Activated naive CD8-positive, alpha-beta T cell treated with anti-CD3 and anti-CD28 coated beads for 36 hours (primary cell): ENCODE measurements at places on chromosomes 4 and X.
A peak's percentile ranks its signal among the peaks of the same experiment; 100 is the strongest.

GRCh38 chr4:99117876-99118693 is 26.0 kb downstream of the ADH4 start:
- no peak for DNase-seq

- DNase-seq = no peak
Measured at GRCh38 chr4:147610686-147611085, 6.5 kb upstream of the TMEM184C start.

DNA sequence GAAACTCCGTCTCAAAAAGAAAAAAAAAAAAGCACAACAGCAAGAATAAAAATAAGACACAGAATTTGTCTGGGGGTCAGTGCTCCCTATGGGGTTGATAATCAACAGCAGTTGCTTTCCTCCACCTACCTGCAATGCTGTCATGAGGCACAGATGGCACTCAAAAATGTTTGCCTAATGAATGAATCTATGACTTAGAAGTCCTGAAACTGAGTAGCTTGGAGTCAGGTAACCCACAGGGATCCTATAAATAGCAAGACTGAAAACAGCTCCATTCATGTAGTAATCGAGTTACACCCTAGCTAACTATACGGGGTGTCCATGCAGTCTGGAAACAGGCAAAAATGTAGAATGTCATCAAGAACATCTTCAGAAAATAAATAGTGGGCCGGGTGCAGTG is 19.8 kb upstream of the DDX3X start:
- DNase-seq = no peak

- DNase-seq = no peak
Measured at GRCh38 chr4:185424905-185425646, 688 bp downstream of the UFSP2 start.

DNA sequence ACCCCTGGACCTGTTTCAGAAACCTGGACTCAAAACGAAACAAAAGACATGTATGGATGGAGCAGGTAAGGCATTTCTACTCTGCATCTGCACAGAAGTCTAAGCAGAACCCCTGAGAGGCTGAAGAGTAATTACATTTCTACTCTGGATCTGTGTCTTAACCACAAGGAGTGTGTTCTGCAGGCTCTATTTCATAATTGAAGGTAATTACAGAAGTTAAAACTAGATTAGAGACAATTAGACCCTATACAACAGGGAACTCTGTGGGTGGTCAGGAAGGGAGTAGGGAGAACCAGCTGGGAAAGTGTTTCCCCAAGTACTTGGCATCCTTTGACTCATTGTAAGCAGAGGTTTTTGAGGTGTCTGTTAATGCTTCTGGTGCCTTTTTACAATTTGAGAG is 69.8 kb downstream of the IGSF1 start:
- no peak for DNase-seq

GRCh38 chrX:28979877-28980276 is 392.6 kb downstream of the IL1RAPL1 start:
- no peak for DNase-seq

- DNase-seq = no peak
Measured at GRCh38 chr4:16732741-16733140, 165.7 kb downstream of the LDB2 start.

DNA sequence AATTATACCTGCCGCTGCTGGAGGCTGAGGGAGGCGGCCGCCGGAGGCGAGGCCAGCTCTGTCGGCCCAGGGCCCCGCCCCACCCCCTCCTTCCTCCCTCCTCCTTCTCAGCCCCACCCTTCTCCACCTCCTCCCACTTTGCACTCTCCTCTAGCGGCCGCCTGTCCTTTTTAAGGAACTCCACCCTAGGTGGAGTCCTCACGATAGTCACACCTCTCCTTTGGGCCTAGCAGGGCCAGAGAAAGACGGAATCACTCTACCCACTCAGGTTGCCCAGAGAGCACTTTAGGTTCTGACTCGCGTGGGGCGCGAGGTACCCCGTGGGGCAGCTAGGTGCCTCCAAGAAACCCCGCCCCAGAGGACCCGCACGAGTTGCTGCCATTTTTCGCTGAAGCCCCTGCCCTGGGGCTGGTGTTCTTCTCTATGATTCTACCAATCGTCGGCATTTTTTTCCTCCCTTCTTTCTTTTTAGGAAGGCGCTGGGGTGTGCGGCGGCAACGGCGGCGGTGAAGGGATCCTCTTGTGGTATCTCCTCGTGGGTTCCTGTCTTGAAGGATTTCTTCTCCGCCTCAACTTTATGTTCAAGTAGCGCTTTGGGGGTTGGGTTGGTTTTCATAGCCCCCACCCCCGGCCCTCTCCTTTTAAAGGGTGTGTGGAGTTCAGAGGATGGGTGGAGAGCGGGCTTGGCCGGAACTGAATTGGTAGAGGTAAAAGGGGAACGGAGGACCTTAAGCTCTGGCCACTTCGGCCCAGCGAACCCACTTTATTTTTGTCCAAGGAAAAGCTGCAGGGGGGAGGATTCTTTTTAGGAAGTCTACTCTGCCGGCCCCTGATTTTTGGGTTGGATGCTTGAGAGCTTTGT is at the start of gene KLF8:
Gene KLF8, plus strand, starts transcription at position 136 of the 862 bp plus-strand sequence. CDS start 979 bp downstream, outside the sequence.
- peak; percentile 20 for DNase-seq

DNA sequence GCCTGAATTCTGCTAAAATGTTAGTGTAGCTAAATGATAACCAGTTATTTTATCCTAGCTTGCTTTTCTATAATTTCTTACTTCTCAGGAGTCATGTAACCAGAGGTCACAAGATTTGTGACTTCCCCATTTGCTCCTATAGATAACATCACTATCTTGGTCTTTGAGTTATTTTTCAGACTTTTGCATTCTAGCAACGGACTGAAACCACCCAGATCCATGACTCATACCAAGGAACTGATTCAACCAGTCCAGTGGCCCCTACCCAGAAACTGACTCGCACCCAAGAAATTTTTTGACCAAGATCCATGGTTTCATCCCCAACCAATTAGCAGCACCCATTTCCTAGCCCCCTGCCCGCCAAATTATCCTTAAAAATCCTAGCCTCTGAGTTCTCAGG is 50.0 kb downstream of the IQCM start:
- DNase-seq = no peak

DNA sequence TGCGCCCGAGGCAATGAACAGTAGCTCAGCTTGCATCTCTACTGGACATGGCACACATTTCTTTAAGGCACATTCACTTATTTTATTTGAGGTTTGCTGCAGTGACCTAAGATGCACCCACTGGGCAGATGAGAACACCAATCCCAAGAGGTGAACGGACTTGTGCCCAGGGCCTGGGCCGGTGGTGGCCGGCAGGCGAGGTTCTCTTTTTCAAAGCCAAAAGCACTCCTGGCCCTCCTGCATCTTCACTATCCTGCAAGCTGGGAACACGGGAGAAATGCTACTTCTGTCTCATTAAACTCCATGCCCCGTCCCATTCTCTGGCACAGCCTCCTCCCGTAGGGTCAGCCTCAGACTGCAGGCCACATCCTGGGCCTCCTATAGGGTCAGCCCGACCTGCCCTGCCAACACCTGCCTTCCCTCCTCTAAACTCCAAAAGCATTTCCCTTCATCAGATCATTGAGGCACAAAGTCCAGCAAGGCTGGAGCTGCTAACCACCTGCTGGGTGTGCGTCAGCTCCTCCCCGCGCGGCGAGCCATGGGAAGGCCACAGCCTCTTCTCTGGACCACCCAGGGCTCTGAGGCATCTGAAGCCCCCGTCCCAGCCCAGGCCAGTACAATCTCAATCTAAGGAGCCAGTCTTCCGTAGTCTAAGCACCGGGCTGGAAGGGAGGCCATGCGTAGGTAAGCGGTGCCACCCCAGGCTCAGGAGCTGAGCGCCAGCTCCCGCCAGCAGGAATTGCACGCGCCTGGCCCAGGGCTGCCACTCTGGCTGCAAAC is 166.1 kb downstream of the AFAP1 start:
- no peak for DNase-seq

DNA sequence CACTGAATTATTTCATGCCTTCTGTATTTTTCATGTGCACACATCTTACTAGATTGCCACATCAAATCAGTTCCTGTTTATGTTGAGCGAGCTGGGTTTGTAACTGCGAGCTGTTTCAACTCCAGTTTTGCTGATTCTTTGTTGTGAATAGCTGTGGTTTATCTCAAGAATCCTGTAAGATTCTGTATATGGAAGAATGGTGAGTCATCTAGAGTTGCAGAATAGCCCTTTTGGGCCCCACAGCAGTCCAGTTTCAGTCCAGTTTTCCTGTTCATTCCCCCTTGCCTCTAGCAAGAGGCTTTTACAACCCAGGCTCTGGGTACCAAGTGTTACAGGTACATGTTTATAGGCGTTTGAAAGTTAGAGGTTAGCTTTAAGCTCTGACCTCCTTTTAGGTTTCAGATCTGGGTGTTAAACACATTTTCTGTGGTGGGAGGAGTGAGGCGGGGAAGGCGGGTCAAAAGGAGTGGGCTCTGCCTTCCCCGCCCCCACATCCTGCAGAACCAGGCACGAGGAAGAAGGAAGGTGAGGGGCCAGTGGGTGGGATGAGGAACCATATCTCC is 32.7 kb downstream of the TBC1D14 start:
- DNase-seq = peak; percentile 30

DNA sequence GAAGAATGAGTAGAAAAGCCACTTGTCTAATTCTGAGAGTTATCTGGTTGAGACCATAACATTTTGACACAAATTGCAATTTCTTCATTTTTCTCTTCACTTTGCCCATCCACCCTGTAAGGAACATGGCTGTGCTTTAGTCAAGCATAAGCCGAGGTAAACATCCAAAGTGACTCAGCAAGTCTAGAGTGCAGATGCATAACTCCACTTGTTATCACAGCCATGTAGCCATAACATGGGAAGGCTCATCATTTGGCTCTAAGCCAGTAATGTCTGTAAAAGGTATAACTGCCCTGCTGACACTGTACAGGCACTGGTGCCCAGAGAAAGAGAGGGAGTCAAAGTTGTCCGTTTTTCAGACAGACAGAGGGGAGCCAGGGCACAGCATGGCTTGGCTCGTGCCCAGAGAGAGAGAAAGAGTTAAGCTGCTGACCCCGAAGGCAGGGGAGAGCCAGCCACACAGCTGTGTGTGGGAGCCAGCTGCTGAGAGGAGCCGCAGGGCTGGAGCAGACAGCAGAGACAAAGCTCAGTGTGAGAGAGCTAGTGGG is 76.9 kb upstream of the EXOC1L start:
- no peak for DNase-seq

GRCh38 chrX:129777218-129778030 is 2.3 kb upstream of the SASH3 start:
- DNase-seq = peak; percentile 76

GRCh38 chrX:19839770-19840254 is 47.6 kb downstream of the SH3KBP1 start:
- no peak for DNase-seq

DNA sequence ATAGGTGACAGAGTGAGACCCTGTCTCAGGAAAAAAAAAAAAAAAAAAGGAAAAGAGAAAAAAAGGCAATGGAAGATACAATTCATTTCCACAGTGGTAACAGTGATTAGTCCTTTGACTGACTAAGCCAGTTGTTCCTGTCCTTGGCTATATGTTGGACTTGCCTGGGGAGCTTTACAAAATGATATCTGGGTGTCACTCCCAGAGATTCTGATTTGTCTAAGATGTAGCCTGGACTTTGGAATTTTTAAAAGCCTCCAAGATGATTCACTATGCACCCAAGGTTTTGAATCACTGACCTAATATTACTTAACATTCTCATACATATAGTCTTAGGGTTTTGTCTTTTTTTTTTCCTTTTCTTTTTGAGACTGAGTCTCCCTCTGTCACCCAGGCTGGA is 16.9 kb downstream of the HELQ start:
- no peak for DNase-seq

- DNase-seq = peak; percentile 32
Measured at GRCh38 chr4:54683616-54684346, 26.0 kb downstream of the KIT start.

- DNase-seq = no peak
Measured at GRCh38 chrX:115018944-115019343, 1.5 kb upstream of the IL13RA2 start.

DNA sequence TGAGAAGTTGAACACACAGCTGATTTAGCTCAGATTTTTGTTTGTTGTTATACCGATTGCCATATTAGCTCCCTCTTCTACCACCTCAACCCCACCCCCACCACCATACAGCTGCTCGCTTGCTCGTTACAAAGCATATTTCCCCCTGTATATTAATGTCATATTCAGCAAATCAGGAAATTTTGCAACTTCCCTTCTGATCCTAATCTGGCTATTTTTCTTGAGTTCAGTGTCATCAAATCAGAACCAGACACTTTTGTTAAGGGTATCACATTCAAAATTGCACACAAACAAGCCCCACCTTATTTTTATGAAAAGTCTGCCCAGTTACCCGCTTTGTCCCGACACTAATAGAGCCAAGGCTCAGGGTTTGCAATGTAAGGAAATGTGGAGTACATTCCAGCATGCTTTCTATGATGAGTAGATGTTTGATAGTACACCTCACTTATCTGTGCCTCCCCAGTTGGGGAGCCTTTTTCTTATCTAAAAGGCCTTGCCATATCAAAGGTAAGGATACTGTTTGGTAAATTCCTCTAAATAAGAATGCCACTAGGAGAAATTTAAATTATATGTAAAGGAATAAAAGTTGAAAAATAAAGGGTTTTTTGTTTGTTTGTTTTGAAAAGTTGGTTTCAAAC is 212.2 kb downstream of the CBR4 start:
- DNase-seq = no peak

DNA sequence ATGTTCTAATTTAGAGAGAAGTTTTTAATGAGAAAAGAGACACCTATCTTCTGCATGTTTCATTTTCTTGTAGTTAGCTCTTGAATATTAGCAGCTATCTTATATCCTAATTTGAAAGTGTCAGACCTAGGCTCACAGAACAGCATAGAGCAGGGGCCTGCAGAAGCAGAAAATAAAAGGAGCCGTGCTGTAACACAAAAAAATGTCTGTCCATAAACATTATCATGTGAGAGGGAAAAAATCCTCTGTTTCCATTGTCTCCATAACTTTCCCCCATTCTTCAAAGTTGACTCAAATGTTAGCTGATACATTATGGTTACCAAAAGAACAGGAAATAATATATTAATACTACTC is 329.2 kb upstream of the EPHA5 start:
- no peak for DNase-seq

DNA sequence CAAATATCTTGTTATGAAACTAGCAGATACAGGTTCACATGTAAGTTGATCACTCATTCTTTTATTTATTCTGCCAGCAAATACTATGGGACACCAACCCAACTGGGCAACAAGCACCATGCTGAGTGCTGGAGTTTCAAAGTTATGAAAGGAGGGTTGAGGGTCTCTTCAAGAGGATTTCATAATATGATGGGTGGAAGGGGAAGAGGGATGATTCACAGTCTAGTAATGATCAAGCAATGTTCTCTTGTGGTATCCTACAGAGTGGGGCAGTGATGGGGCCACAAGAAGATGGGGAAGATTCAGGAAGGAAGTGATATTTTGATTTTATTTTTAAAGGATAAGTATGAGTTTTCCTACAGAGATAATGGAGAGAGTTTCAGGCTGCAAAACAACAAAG is 46.2 kb upstream of the TXK start:
- no peak for DNase-seq

GRCh38 chr4:24995346-24995919 is 35.3 kb downstream of the LGI2 start:
- no peak for DNase-seq

- no peak for DNase-seq
Measured at GRCh38 chr4:77454858-77455257, 150.8 kb upstream of the CXCL13 start.
